ENCODE measurements at places on chromosomes 6 and 20. TPM values are rescaled to one million over a fixed set of nuclear protein-coding genes. Genes with fewer than 3 reads are reported as not detected.

The LPA gene
- not detected for total RNA-seq

The PSMF1 gene
- total RNA-seq, result 153 TPM

The IRF4 gene
- total RNA-seq, result 1.2 TPM

The PHACTR1 gene
- total RNA-seq, result 0.17 TPM

The FAM217A gene
- not detected for total RNA-seq

The ZNF334 gene
- not detected for total RNA-seq

The CCM2L gene
- total RNA-seq, result 1.4 TPM

The ZNF337 gene
- 11.4 TPM for total RNA-seq

The SLC4A11 gene
- 22.7 TPM for total RNA-seq

The PI3 gene
- total RNA-seq, result not detected

The TRIM40 gene
- total RNA-seq, result not detected

The TCEA2 gene
- 29.7 TPM for total RNA-seq

The ADGRF1 gene
- total RNA-seq, result 39.6 TPM

The RAB23 gene
- total RNA-seq, result 11.7 TPM

The TOX2 gene
- 39.6 TPM for total RNA-seq

The NAA20 gene
- 71.5 TPM for total RNA-seq

The GTSF1L gene
- total RNA-seq, result not detected

The STMND1 gene
- total RNA-seq, result not detected

The LHFPL5 gene
- 0.71 TPM for total RNA-seq

The CSE1L gene
- total RNA-seq, result 158 TPM

The BFSP1 gene
- 8.8 TPM for total RNA-seq

The COL21A1 gene
- total RNA-seq, result not detected

The ADGB gene
- not detected for total RNA-seq

All from HCT116 (cell line).